ENCODE measurements at places on chromosomes 16 and 17.

DNA sequence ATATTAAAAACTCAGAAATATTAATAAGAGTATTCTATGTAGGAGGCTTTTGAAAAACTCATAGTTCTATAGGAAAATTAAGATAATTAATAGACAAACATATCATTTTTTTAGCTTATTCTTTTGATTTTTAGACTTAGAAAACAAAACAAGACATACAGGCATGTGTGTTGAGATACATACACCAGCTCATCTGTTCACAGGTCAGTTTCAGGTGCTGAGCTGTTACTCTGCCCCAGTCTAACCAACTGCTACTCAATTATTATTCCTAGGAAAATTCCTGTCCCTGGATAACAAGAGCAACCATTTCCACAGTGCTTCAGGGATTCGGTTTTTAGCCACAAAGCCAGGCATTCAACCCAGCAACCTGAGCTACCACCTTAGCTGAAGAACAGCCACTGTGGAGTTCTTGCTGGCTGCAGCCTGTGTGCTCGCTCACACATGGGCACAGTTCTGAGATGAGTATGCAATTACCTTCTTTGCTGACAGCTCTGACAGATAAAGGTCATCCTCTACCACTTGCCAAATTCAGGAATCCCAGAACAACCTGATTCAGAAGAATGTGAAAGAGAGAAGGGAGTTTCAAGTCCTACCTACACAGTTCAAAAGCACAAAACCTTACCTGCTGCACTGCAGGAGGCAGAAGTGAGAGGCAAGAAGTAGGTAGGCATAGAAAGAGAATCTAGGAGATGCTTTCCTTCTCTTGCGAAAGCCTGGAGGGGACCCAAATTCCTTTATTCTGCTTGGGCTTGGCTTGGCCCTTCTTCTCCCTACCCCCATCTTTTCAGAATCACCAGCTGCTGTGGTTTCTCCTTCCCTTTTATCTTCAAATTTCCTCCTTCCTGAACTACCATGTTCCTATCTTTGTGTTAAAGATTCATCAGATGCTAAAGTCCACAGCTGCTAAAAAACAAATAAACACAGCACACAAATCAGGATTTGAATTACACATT lies 62.7 kb downstream of the TEX2 start:
- DNase-seq, result peak; percentile 56

DNA sequence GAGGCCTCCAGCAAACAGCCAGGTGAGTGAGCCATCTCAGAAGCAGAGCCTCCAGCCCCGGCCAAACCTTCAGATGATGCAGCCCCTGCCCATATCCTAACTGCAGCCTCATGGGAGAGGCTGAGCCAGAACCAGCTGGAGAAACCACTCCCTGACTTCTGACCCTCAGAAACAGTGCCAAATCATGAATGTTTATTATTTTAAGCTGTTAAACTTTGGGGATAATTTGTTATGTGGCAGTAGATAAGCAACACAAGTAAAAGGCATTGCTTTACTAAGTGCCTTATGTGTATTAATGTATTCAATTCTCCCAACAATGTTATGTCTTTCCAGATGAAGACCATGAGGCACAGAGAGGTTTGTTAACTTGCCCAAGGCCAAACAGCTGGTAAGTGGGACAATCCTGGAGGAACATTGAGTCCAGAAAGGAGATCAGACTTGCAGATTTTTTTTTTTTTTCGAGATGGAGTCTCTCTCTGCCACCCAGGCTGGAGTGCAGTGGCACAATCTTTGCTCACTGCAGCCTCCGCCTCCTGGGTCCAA lies 59.6 kb downstream of the SOCS1 start:
- no peak for DNase-seq

DNA sequence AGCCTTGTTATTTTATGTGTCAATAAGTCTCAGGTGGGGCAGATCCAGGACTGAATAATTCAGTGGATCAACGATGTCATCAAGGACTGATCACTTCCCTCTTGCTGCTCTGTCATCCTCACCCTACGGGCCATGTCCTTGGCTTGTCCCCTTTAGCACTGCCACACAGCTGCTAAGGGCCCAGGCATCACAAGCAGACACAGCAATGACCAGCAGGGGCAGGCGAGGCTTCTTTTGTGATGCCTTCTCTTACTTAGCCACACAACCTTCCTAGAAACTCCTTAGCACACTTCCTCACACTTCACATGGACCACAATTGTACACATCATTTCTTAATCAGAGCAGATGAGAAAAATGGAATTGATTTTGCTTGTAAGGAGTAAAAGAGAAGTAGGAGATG lies 356.3 kb upstream of the SOX9 start:
- peak; percentile 0 for DNase-seq

- no peak for DNase-seq
These were observed 8.0 kb downstream of the IL32 start for GRCh38 chr16:3073448-3073847.

GRCh38 chr16:31674686-31675085 lies 147.0 kb downstream of the AHSP start:
- DNase-seq, result no peak

DNA sequence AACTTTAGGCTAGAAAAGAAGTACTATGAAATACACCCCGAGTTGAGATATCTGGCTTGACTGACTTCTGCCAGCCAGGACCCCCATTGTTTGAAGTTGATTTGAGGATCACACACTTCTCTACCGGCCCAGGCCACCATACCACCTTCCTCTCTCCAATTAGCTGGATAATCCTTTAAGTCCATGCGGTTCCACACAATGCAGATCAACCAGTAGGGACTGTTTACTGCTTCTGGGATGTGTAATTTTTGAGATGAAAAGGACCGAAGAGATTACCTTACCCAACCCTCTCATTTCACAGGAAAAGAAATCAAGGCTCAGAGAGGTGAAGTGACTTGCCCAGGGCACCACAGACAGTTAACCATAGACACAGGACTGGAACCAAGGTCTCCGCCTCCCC lies 20.5 kb downstream of the ERN1 start:
- no peak for DNase-seq

- DNase-seq, result no peak
These were observed 1.6 kb downstream of the ITGA3 start for GRCh38 chr17:50057521-50057991.

- DNase-seq, result no peak
These were observed 10.7 kb downstream of the CCDC40 start for GRCh38 chr17:80047176-80047575.

DNA sequence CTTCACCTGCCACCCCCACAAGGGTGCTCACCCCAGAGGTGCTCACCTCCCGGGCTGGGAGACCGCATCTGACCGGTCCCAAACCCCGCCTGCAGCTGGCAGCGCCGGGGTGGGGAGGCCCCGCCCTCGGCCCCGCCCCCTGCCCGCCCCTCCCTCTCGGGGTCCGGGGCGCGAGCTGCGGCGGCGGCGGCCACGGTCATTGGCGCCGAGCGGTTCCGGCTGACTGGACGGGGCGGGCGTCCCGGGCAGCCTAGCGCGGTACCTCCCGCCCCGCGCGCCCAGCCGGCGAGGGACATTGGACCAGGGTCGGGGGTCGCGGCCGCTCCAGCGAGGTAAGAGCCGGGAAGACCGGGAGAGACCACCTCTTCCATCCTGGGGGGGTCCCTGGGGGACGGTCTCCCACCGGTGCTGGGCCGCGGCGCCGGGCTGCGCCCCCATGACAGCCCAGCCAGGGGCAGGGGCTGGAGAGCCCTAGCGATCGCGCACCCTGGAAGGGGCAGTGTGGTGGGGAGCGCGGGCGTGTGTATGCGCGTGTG lies at the start of gene CACNG5:
Gene CACNG5, plus strand, starts transcription at position 199 of the 536 bp plus-strand sequence. CDS start 42,216 bp downstream, outside the sequence.
- no peak for DNase-seq

- DNase-seq, result no peak
These were observed 665 bp upstream of the GRIN2C start for GRCh38 chr17:74860229-74860871.

DNA sequence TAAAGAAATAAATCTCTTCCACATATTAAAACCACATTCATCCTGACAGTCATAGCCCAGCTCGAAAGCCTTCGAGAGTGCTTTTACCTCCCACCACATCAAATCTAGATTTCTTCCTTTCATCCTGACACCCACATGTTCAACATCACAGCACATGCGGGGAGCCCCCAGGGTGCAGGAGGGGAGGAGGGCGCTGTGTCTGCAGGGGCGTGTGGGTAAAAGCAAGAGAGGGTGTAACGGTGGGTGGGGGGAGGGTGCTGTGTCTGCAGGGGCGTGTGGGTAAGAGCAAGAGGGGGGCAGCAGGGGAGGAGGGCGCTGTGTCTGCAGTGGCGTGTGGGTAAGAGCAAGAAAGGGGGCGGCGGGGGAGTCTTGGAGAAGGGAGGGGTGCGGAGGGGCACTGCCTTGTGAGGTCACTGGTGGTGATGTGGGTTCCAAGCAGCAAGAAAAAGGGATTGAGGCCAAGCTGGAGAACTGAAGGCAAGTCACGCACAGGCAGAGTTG lies 34.7 kb downstream of the ADCY9 start:
- peak; percentile 26 for DNase-seq

DNA sequence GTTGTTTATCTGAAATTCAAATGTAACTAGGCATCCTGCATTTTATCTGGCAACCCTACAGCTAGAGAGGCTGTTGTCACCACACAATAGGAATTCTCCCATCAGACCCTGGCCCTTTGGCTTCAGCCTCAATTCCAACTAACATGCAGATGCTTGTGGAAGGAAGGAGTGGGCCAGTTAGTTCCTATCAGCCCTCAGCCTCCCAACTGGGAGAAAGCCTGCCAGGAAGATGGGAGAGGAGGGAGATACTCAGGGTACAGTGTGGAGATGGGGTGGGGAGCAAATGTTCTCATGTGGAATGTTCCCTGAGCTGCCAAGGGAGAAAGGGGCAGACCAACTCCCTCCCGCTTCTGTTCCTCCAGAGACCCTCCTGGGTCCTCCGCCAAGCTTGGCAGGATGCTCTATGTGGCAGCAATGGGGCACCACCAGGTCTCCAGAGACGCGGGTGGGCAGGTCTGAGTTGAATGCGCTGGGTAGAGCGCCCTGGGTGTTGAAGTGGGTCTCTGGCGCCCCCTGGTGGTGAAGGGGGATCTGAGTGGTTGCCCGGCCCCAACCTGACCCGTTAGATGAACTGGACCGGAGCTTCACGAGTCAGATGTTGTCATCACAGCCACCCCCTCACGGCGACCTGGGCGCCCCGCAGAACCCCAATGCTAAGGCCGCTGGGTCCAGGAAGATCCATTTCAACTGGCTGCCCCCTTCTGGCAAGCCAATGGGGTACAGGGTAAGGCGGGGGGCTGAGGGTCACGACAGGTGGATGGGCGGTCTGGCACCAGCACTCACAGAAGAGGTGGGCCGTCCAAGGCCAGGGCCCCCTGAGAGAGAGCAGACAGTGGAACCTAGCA lies 15.2 kb downstream of the GALK1 start:
- DNase-seq, result peak; percentile 91

DNA sequence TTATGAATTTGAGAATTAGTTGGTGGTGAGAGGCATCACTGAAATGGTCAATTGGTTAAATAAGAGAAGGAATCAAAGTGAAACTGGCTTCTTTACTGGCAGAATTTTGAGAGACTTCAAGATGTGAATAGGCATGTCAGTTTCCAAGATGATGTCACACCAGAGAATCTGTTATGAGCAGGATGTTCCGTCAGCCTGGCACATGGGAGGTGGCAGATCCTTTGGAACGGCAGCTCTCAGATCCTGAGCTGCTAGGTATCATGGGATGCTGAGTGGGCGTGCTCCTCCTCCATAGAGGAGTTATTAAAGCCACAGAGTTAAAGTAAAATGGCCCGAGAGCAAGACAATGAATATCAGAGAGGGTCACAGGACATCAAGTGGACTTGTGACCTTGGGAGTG lies 444.3 kb upstream of the HSBP1 start:
- DNase-seq, result no peak

- no peak for DNase-seq
These were observed 27.7 kb upstream of the MPHOSPH6 start for GRCh38 chr16:82197540-82198240.

GRCh38 chr17:69501591-69502468 lies 87.3 kb downstream of the MAP2K6 start:
- DNase-seq, result no peak

GRCh38 chr17:18772471-18772870 lies 8.5 kb upstream of the TVP23B start:
- no peak for DNase-seq

GRCh38 chr17:75194879-75195278 lies 10.6 kb upstream of the NUP85 start:
- DNase-seq, result no peak

GRCh38 chr16:30926937-30927788 lies 3.8 kb downstream of the FBXL19 start:
- no peak for DNase-seq

GRCh38 chr16:80480664-80481063 lies 60.1 kb upstream of the DYNLRB2 start:
- DNase-seq, result peak; percentile 3

DNA sequence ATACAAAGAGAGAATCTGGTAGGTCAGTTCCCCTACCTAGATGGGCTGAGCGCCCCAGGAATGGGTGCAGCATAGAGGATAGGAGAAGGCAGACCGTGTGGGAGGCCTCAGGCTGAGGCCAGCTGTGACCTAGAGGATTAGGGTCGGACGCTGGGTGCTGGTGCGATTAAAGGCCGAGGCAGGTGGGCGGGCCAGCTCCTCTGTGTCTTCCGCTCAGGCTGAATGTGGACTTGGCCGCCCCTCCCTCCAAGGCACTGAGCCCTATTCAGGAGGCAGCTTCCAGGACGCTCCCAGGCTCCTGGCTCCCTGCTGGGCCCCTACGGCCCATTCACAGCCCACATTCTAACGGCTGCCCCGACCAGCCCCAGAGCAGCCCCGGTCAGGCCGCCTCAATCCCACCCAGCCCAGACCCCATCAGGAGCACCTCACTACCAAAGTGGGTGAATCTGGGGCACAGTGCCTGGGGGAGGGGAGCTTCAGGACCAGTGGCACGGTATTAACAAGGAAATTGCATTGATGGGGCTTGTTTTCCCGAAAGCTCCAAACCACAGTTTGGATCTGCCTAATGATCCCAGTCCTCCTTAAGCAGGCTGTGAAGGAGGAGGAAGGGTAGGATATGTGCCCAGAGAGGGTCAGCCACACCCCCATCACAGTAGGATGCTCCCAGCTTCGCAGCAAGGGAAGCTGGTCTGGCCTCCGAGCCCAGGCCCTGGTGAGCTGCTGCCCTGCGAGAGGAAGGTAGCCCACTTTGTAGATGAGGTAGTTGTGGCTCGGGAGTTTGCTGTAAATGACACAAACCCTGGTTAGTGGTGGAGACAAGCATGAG lies 14.5 kb downstream of the RHBDL3 start:
- DNase-seq, result no peak

GRCh38 chr17:16818340-16818739 lies 128.3 kb downstream of the CCDC144A start:
- DNase-seq, result no peak

- DNase-seq, result no peak
These were observed 3.6 kb downstream of the PER1 start for GRCh38 chr17:8148560-8148959.

DNA sequence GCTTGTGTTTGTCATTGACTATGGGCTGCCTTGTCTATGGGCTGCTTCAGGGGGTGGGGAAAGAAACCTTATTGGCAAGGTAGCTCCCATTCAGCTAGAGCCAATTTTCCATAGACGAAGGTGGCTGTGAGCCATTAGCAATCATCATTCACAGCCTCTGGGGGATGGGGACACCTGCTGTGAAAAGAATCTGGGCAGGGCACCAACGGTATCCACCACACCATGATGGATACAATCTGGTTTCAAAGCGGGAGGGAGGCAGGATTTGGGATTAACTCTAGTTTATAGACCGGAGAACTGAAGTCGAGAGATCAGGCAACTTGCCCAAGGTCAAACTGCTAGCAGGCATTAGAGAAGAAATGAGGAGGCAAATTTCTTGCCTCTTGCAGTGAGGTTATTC lies 182.3 kb downstream of the SHISA9 start:
- no peak for DNase-seq

Measured in activated CD4-positive, alpha-beta T cell treated with anti-CD3 and anti-CD28 coated beads, Interleukin-2, Interleukin-6, amounts not matched to agents 100 ng/mL and 50 ng/mL, durations not matched to agents 16 hours and 8 hours (primary cell).